Neural progenitor cell (in vitro differentiated cells): ENCODE measurements at places on chromosomes 5 and 9.

- no peaks in the 10 kb centered on the region for H3K27me3 ChIP-seq
- H3K36me3 ChIP-seq = no peaks in the 10 kb centered on the region
- DNase-seq = no peak
Observed at GRCh38 chr9:69058101-69058500, 22.5 kb downstream of the FXN start.

DNA sequence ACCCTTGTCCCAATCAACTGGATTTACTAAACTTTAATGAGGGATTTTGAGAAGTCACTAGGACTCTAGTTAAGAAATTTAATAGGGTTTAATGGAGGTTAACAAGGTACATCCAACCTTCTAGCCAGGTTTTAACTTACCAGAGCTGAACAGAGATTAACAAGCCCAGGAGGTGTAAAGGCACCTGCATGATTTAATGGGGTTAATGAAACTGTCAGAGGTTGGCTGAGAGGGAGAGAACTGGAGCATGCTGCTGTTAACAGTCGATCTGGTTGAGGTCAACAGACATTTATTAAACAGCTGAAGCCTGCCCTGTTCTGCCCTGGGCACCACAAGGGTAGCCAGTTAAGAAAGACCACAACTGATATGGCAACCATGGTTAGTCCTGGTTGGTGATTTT is 13.6 kb downstream of the HAND1 start:
- DNase-seq = no peak
- no peak overlapping the region for H3K4me3 ChIP-seq
- H3K27ac ChIP-seq = no peak overlapping the region
- peaks cover 48% of the 10 kb centered on the region for H3K27me3 ChIP-seq
- no peaks in the 10 kb centered on the region for H3K36me3 ChIP-seq

GRCh38 chr9:21519855-21520434 is 37.8 kb upstream of the IFNE start:
- no peaks in the 10 kb centered on the region for H3K27me3 ChIP-seq
- no peak overlapping the region for H3K4me3 ChIP-seq
- H3K27ac ChIP-seq = no peak overlapping the region
- no peaks in the 10 kb centered on the region for H3K36me3 ChIP-seq

DNA sequence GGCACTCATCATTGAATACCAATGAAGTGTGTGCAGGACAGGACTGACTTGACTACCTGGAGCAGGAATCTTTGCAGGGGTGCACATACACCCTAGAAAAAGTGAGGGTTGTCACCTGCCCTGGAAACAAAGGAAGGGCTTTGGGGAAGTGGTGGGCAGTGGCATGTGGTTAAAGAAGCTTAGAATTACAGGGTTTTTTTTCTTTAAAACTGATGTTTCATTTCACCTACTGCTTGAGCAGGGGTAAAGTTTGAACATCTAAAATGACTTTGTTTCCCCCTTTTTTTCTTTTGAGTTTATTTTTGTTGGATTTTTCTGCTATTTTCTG is 2.0 kb upstream of the KDM3B start:
- no peaks in the 10 kb centered on the region for H3K27me3 ChIP-seq
- H3K4me3 ChIP-seq = no peak overlapping the region
- H3K36me3 ChIP-seq = peaks cover 6% of the 10 kb centered on the region
- H3K4me1 ChIP-seq = peaks cover 12% of the 10 kb centered on the region

DNA sequence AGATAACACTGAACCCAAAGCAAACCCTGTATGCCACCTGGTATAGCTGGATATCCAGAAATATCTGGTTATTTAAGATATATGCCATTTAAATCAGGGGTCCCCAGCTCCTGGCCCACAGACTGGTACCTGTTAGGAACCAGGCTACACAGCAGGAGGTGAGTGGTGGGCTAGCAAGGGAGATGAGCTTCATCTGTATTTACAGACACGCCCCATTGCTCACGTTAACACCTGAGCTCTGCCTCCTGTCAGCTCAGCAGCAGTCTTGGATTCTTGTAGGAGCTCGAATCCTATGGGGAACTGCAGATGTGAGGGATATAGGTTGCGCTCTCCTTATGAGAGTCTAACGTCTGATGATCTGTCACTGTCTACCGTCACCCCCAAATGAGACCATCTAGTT is 646.6 kb downstream of the TLE4 start:
- H3K27me3 ChIP-seq = no peaks in the 10 kb centered on the region
- peaks cover 4% of the 10 kb centered on the region for H3K4me1 ChIP-seq
- H3K4me3 ChIP-seq = no peak overlapping the region
- H3K27ac ChIP-seq = no peak overlapping the region
- H3K36me3 ChIP-seq = no peaks in the 10 kb centered on the region

DNA sequence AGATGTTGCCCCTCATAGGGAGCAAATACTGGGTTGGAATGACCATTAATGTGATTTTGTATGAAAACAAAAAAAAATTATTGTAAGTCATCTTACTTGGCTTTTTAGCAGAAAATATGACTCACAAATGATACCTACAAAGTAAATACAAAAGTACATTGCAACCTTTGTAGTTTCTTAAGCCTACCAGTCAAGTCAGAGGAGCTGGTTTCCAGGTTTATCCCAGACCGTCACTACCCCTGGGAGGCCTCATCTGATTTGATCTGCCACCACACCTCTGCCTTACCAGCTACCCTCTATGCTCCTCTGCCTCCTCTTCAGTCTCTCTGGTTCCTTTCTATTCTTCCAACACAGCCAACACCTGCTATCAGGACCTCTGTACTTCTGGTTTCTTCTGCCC is 349.9 kb upstream of the CCNH start:
- H3K27me3 ChIP-seq = no peaks in the 10 kb centered on the region
- no peak overlapping the region for H3K27ac ChIP-seq
- H3K4me1 ChIP-seq = peaks cover 8% of the 10 kb centered on the region

GRCh38 chr5:64688965-64689364 is 1.3 kb upstream of the SHISAL2B start:
- no peak overlapping the region for H3K27ac ChIP-seq
- DNase-seq = no peak

DNA sequence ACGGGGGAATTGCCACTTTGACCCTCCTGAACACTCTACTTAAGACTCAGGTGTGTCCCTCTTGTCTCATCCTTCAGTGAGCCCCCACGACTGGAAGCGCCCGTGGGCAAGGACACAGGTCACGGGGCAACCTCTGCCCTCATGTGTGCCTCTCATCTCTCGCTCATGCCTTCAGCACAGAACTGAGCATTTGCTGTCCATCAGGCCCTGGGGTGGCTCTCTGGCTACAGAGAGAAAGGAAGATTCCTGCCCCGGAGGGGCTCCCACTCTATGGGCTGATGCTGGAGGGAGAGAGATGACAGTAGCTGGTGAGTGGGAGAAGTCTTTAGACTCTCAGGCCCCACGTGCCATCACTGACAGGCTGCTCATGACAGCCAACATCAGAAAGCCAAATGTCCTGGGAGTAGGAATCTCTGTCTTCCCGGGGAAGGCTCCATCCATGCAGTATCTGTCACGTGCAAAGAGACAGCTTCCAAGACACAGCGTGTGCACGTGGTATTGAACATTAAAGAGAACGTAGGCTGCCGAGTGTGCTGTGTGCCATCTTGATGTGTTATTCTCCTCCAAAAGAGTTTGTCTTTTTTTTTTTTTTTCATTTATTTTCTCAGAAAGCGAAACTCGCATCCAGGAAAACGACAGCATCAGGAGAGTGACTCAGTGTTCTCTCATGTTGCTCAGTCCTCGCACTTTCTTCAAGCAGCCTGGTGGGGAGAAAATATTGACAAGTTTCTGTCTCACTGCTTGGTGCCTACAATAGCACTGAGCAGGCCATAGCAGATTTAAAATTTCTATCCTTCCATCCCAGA is 190.5 kb downstream of the GAS1 start:
- H3K36me3 ChIP-seq = no peaks in the 10 kb centered on the region
- DNase-seq = no peak
- H3K4me3 ChIP-seq = no peak overlapping the region
- no peak overlapping the region for H3K27ac ChIP-seq
- peaks cover 5% of the 10 kb centered on the region for H3K4me1 ChIP-seq
- no peaks in the 10 kb centered on the region for H3K27me3 ChIP-seq

DNA sequence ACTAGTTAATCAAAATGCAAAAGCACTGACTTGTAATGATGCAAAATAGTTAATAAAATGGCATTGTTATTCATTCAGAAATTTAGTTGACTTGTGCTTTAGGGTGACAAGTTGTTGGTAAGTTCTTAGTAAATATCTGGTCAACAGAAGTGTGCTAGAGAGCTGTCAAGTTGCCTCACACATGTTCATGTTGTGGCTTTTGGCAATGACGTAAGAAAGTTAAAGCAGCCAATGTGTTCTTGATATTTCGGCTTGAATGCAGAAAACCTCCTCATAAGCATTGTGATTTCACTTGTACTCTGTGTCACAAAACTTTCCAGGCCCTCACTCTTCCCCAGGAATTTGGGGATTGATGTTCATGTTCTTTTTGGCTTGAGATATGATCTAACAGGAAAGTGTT is 626.7 kb downstream of the PRR16 start:
- H3K36me3 ChIP-seq = no peaks in the 10 kb centered on the region
- no peak overlapping the region for H3K4me3 ChIP-seq
- H3K4me1 ChIP-seq = no peaks in the 10 kb centered on the region
- H3K27me3 ChIP-seq = no peaks in the 10 kb centered on the region
- H3K27ac ChIP-seq = no peak overlapping the region

- no peaks in the 10 kb centered on the region for H3K27me3 ChIP-seq
- DNase-seq = no peak
- H3K27ac ChIP-seq = no peak overlapping the region
Observed at GRCh38 chr9:120532475-120532874, 47.5 kb downstream of the CDK5RAP2 start.

GRCh38 chr5:32709750-32710549 is 1.2 kb upstream of the NPR3 start:
- H3K4me3 ChIP-seq = peak overlapping the region; percentile 53
- peak; percentile 88 for DNase-seq
- H3K27ac ChIP-seq = no peak overlapping the region
- H3K36me3 ChIP-seq = no peaks in the 10 kb centered on the region
- peaks cover 43% of the 10 kb centered on the region for H3K4me1 ChIP-seq

DNA sequence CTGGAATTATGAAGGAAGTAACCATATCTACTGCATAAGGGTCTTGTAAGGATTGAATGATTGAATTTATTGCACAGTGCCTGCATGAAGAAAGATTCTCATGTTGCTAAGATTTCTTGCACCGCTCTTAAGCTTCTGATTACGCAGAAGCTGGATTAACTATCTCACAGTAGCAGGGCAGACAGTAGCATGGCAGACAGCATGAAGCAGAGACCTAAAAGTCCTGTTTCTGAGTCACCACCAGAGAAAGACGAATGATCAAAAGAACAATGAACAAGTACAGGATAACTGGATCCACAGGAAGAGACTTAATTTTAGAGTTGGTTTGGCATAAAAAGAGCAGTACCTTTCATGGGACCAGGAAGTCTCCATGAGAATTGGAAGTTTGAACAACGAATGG is 142.4 kb downstream of the MAPKAP1 start:
- H3K27me3 ChIP-seq = no peaks in the 10 kb centered on the region
- H3K27ac ChIP-seq = no peak overlapping the region
- H3K4me3 ChIP-seq = no peak overlapping the region
- no peak for DNase-seq
- H3K4me1 ChIP-seq = no peaks in the 10 kb centered on the region
- H3K36me3 ChIP-seq = no peaks in the 10 kb centered on the region

DNA sequence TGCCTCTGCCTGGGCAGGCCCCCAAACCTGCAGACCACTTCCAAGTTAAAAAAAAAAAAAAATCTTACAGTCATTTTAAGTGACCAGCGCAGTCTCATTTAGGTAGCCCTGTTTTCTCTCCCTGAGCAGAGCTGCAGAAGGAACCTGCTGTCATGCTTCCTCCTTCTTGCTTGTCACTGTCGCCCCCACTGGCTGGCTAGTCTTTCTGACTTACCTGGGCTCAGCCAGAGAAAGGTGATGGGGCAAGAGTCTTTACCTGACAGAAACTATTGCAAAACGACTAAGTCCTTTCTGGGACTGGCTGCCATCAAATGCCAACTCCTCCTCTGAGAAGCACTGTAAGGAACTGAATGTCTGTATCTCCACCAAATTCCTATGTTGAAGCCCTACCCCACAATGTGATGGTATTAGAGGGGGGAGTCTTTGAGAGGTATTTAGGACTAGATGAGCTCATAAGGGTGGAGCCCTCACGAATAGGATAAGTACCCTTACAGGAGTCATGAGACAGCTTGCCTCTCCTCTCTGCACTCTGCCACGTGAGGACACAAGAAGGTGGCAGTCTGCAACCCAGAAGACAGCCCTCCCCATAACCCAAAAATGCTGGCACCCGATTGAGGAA is 58.4 kb upstream of the SHC3 start:
- no peaks in the 10 kb centered on the region for H3K36me3 ChIP-seq
- peaks cover 3% of the 10 kb centered on the region for H3K4me1 ChIP-seq
- no peak overlapping the region for H3K27ac ChIP-seq
- DNase-seq = no peak
- no peak overlapping the region for H3K4me3 ChIP-seq

- peaks cover 35% of the 10 kb centered on the region for H3K27me3 ChIP-seq
- no peak overlapping the region for H3K4me3 ChIP-seq
- DNase-seq = peak; percentile 41
- H3K36me3 ChIP-seq = no peaks in the 10 kb centered on the region
Observed at GRCh38 chr5:172715931-172716682, 54.9 kb downstream of the DUSP1 start.

DNA sequence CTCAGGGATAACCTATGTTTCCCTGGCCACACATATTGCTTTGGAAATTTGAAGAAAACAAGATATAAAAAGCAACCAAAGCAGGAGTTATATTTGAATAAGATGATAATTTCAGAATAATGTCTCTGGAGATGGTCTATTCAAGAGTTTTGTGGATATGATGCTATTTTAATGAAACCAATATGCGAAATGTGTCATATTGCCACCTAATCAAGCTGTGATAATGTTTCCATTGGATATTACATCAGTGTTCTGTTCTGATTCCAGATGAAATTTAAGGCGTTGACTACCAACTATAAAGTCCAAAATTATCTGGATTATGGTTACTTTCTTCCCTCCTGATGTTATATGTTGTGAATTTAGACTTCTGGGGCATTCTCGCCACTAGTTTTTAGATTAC is 27.6 kb upstream of the NUDT12 start:
- no peaks in the 10 kb centered on the region for H3K36me3 ChIP-seq
- H3K4me1 ChIP-seq = no peaks in the 10 kb centered on the region
- H3K27ac ChIP-seq = no peak overlapping the region
- DNase-seq = no peak
- no peak overlapping the region for H3K4me3 ChIP-seq

DNA sequence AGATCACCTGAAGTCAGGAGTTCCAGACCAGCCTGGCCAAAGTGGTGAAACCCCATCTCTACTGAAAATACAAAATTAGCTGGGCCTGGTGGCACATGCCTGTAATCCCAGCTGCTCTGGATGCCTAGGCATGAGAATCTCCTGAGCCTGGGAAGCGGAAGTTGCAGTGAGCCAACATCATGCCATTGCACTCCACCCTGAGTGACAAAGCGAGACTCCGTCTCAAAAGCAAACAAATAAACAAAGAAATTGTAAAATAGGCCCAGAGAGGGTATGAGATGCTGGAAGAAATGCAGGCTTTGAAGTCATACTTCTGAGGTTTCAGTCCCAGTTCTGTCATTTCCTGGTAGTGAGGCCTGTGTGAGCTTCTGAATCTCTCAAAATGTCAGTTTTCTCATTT is 5.3 kb upstream of the ARHGEF37 start:
- no peak for DNase-seq
- no peaks in the 10 kb centered on the region for H3K36me3 ChIP-seq
- H3K27ac ChIP-seq = no peak overlapping the region

- DNase-seq = peak; percentile 68
- no peaks in the 10 kb centered on the region for H3K27me3 ChIP-seq
- no peak overlapping the region for H3K4me3 ChIP-seq
- H3K36me3 ChIP-seq = no peaks in the 10 kb centered on the region
- peaks cover 14% of the 10 kb centered on the region for H3K4me1 ChIP-seq
- peak overlapping the region; percentile 58 for H3K27ac ChIP-seq
Observed at GRCh38 chr9:124855944-124856765, 2.9 kb downstream of the WDR38 start.

- H3K4me3 ChIP-seq = no peak overlapping the region
- H3K4me1 ChIP-seq = no peaks in the 10 kb centered on the region
- no peak overlapping the region for H3K27ac ChIP-seq
- no peaks in the 10 kb centered on the region for H3K27me3 ChIP-seq
- H3K36me3 ChIP-seq = no peaks in the 10 kb centered on the region
Observed at GRCh38 chr5:61344187-61344944, 12.3 kb downstream of the ZSWIM6 start.
